ENCODE measurements at places on chromosomes 5 and 9.

DNA sequence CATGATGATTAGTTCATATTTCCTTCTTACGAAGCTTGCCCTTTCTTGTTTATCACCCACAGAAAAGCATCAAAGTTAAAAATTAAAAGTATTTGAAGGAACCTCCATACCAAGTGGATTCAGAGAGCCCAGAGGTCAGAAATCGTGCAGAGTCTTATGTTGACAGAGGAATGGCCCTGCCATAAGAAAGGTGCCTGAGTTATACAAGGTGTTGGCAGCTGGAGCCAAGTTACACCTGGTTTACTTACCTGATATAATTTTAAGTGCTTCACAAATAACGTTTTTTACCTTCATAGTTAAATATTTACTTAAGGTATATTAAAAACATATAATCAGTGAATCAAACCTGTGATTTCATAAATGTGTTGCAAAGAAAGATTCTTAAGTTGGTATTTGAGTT lies 42.3 kb upstream of the DHFR start:
- no peak for DNase-seq

DNA sequence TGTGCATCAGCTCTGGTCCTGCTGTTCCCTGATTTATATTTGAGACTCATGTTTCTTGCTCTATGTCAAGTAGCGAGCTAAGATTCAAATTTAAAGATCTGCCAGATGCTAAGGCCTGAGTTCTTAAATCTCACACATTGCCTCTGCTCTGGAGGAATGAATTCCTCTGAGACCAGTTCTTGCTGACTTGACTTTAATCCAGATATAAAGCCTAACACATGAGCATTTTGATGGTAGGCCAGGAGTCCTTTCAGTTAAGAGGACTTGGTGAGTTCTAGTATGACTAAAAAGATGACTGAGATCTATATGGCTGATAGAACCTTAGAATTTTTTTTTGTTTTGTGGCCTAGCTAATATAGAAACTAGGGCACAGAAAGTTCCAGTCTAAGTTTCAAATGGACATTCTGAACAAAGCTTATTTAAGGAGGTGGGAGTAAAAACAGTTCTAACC lies 1.3 kb upstream of the INIP start:
- no peak for DNase-seq

DNA sequence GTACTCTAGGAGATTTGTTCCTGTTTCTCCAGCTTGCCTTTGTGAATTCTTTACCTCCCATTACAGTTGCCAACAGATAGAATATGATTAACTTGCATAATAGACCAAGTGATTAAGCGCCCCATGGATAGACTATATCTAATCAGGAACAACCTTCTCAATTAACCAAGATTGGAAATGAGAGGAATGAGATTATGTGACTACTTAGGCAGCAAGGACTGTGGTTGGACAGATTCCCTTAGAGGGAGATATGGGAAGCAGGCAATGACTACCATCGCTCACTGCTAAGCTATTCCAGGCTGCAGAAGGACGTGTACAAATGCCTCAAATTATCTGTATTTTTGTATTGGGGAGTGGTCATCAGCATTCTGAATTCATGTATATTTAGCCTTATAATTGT lies 278.1 kb upstream of the DAB2 start:
- DNase-seq = no peak

DNA sequence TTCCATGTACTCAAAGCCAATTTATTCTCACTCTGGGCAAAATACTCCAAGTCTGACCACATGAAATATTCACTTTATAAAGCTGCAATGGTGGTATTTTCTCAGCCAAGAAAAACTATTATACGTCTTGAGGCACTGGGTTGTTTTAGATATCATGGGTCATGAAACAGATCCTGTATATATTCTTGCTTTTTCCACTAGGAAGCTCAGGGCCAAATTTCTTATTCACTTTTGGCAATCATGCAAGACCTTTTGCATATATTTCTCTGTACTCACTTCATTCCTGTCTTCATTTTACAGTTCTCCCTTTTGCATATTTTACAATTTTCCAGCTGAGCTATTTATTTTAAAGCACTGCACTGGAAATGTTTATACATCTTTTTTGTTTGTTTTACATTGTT lies 49.8 kb downstream of the GABBR2 start:
- DNase-seq = no peak

- no peak for DNase-seq
These were observed 1172.5 kb downstream of the CDH12 start for GRCh38 chr5:21680641-21681040.

- no peak for DNase-seq
These were observed 74.4 kb downstream of the TRIO start for GRCh38 chr5:14217587-14217986.

DNA sequence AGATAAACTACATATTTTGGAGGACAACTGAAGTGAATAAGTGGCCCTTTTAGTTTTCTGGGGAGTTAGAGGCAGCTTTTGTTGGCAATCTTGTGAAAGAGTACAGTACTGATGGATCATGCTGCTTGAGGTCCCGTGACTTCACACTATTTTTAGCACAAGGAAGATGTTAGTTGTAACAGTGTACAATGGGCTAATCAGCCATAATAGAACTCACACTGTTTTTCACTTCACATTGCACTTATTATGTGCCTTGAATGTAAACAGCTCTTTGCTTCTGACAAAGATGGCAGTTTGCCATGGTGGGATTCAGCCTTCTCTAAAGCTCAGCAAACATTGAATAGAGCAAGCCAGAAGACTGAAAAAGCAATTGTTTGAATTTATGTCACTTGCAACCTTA lies 176.7 kb upstream of the ZNF608 start:
- DNase-seq = no peak

- no peak for DNase-seq
These were observed 47.7 kb upstream of the RNF130 start for GRCh38 chr5:180119031-180119902.

DNA sequence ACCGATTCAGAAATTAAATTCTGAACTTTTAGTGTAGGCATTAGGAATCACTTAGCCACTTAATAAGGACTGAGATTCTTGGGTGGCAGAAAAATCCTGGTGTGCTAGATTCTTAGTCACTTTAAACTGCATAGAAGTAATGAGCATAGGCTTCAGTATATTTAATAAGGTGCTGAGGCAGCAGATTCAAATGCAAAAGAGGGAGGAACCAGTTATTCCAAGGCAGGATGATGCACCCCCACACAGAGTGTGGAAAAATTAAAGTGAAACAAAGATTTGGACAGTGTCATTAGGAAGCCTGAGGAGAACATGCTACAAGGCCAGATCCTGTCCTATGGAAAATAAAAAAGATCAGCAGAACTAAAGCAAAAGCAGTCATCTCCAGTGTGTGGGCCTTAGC lies 217.7 kb downstream of the PJA2 start:
- no peak for DNase-seq

GRCh38 chr5:146565764-146566367 lies 49.9 kb upstream of the GPR151 start:
- DNase-seq = peak; percentile 47
